ENCODE measurements at places on chromosomes 5 and 9.

DNA sequence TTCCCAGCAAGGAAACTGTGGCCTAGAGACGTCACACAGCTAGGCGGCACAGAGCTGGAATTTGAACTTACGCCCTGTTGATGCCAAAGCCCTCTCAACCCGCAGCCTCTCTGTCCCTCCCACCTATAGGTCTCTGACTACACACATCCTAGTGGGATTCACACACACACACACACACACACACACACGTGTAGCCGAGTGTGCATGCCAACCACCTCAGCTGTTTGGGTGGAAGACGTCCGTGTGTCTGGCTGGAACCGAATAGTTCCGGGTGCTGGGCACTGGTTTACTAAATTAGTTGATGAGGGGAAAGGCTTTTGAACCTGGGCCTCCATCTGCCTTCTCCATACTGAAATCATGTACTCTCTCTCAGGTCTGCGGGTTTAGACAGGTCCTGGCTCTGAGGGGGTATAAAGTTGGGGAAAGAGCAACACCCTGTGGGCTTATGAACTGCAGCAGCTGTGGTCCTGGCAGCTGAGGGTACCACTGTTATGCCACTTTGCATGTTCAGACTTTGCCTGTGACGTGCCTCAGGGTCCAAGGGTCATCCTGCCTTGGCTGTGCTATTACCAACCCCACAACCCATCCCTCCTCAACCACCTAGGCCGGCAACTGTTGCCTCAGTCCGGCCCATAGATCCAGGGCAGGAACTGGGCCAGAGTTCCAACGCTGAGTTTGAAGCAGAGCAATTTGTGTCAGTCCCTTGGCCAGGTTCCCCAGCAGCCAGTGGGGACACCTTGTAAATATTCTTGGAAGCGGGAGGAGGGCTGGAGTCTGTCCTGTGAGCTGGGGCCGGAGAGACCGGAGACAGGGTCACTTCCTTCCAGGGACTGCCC, 50.5 kb downstream of the PSD2 start:
- no peak for DNase-seq

DNA sequence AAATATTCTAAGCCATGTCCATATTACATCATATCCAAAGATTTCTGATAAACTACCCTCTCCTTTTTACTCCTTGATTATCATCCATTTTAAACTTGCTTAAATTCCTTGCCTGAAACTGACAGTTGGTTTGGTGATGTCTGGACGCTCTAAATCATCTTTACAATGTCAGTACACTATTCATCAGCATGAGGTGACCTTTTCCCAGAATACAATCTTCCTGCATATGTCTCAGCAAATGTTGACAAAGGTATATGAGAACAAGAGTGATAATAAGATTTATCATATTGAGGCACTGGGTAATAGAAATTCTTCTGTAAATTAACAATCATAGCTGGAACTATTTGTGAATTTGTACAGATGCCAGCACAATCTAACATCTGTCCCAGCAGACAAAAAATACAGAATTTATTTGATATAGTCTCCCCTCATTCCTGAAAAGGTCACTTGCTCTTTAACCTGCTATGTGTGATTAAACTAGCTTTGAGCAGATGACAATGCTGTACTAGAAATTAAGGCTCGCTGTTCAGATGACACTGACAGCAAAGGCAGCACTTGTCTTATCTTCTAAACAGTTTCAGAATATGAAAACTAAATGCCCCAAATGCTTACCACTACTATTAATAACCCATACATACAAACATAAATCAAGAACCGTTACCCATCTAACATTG, 32.2 kb downstream of the COX7C start:
- no peak for DNase-seq

GRCh38 chr5:10192309-10192708, 57.4 kb downstream of the ATPSCKMT start:
- no peak for DNase-seq

GRCh38 chr5:149448831-149449714, 70.0 kb upstream of the IL17B start:
- no peak for DNase-seq

- no peak for DNase-seq
Measured at GRCh38 chr5:124824637-124825158, 78.3 kb upstream of the ZNF608 start.

GRCh38 chr5:67896311-67896929, 319.1 kb upstream of the PIK3R1 start:
- no peak for DNase-seq

GRCh38 chr5:130549884-130550561, 615.0 kb downstream of the HINT1 start:
- no peak for DNase-seq

DNA sequence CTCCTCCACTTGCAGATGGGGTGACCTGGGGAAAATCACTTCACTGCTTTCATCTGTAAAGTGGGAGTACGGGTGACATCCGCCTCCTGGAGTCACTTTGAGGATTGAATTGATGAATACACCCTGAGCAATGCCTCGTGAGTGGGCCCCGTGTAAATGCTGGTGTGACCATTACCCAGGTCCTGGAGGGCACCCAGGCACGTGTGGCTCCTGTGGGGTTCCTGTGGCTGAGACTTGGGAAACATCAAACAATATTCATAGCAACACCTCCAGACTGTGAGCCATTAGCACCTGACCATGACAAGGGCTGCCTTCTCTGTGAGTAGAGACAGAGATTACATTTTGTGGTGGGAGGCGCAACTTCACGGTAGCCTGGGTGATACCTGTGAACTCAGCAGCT, 11.4 kb downstream of the MRPL36 start:
- DNase-seq = no peak

- DNase-seq = no peak
Measured at GRCh38 chr5:137836298-137836697, 31.4 kb upstream of the MYOT start.

- DNase-seq = no peak
Measured at GRCh38 chr5:145975001-145975360, 38.6 kb downstream of the SH3RF2 start.

DNA sequence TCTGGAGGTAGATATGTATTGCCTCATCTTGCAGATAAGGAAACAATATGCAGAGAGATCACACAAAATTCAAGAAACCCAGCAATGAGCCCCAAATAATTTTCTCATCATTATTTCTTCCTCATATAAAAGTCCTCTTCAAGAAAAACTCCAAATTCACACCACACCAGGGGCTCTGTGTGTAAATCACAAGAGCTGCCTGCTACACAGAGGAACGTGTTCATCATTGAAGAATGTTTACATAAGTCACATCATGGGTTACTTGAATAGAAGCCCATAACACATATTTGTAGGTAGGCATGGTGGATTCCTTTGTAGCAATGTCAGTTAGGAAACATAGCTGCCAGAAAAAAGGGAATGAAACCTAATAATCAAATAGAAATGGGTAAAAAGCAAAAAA, 308.1 kb upstream of the TLE4 start:
- DNase-seq = no peak

DNA sequence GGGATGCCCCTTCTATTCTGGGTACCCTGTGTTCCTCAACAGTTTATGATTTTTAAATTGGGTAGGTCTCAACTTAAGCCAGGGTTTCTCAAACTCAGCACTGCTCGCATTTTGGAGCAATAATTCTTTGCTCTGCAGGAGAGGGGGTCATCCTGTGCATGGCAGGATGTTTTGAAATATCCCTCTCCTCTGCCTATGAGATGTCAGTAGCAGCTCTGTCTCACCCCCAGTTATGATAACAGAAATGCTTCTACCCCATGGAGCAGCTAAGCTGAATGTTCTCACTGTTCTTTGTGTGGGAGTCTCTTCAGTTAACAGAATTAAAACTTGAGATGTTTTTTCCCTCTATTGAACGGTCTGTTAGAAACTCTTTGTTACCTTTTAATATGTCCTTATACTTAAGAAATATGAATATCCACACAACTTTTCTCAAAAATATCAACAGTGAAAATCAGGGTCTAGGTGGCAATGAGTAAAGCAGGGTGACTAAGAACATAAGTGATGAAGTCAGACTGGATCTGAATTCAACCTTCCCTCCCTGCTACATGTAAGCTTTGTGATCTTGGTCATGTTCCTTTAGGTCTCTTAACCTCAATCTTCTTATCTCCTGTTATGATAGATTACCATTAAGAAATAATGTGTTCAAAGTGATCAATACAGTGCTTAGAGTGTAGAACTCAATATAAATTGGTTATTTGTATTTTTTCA, 89.0 kb downstream of the CAMK4 start:
- no peak for DNase-seq

- no peak for DNase-seq
Measured at GRCh38 chr9:77616191-77616590, 31.9 kb downstream of the GNA14 start.

DNA sequence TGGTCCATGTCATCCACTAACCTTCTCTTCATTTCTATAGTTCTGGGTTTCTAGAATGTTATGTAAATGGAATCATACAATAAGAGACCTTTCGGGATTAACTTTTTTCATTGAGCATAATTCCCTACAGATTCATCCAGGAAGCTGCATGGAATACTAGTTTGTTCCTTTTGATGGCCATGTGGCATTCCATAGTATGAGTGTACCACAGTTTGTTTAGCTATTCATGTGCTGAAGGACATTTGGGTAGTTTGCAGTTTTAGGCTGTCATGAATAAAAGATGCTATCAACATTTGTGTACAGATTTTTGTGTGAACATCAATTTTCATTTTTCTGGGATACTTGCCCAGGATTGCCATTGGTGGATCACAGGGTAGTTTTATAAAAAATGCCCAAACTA, 6.8 kb upstream of the SPTLC1 start:
- no peak for DNase-seq

DNA sequence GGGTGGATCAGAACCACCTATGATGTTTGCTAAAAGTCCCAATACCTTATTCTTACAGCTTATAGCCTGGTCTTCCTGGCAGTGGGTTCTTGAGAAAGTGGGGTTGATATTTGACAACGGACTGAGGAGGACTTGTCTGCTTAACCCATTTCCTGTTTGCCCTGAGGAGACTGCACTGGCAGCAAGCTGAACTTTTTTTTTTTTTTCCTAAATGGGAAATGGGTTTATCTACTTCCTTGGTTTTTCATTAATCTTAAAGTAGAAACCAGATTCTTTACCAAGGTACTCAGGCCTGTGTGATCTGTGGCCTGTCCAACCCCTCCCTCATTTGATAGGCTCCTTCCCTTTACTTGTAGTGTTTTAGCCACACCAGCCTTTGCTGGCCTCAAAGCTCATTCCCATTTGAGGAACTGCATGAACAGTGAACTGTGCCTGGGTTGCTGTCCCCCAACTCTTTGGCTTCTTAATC, 47.1 kb downstream of the C9orf57 start:
- DNase-seq = no peak

DNA sequence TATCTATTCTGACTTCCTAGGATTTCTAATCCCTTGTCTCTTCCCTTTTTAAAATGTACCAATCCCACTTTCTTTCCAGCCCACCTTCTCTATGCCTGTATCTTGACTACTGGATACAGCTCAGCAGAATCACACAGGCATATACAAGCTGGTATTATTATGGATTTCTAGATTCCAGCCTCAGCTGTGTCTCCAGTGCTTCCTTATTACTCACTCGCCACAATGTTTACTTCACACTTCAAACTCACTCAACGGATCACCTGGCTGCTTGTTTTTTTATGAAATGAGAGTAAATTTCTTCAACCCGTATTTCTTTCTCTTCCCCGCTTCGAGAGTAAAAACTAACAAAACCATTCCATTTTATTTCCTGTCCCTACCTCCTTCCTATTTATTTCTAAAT, 38.8 kb downstream of the CWC27 start:
- no peak for DNase-seq

- DNase-seq = no peak
Measured at GRCh38 chr5:31193591-31194467, at the start of gene CDH6. CDH6 (plus strand) TSS chr5:31193686; CDS start chr5:31267474, 73,788 bp downstream.

DNA sequence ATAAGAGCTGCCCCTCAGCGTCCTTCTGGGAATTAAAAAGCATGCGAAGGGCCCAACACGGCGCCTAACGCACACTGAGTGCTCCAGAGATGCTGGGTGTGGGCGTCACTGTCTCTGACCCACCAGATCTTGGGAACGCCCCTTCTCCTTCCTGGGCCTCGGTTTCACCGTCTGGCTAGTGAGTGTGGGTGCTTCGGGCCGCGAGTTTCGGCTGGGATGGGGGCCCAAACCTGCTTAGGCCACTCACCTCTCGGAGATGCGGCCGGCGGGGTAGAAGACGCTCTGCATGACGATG, 3.7 kb downstream of the PIP5KL1 start:
- no peak for DNase-seq

DNA sequence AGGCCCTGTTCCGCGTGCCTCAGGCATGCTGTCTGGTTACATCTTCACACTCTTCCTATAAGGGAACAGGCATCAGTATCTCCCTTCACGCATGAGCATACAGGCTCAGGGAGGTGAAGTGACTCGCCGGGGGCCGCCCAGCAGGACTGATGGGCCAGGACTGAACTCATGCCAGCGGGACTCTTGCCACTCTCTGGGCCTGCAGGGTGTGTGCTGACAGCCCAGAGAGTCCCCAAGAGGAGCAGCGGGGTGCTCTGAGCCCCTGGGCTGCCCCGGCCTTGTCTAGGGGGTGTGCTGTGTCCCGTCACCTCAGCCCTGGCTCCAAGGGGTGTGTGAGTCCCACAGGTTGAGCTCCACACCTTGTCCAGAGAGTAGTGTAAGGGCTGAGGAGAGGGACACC, 9.9 kb downstream of the KCNT1 start:
- DNase-seq = no peak

DNA sequence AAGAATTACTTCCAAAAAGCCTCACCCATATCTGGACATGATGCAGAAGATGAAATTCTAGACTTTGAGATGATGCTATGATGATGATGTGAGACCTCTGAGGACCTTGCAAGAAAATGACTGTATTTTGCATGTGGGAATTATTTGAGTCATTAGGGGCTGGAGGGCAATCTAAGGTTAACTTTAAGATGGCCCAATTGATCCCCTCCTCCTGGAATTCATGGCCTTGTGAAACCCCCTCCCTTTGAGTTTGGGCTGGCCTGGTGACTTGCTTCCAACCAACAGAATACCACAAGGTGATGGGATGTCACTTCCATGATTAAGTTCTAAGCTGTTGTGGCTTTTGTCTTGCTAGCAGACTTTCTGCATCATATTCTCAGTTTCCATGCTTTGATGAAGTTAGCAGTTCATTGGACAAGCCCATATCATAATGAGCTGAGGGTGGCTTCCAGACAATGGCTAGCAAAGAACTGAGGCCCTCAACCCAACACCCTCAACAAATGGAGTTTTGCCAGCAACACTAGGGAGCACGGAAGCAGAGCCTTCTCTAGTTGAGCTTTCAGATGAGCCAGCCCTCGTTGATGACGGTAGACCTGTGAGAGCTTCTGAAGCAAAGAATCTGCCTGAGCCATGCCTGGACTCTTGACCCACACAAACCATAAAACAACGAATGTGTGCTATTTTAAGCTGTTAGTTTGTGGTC, 7.4 kb upstream of the AMACR start:
- DNase-seq = peak; percentile 5

Data from stimulated activated CD4-positive, alpha-beta T cell treated with anti-CD3 and anti-CD28 coated beads, Interleukin-4, amount 100 ng/mL, for 24 hours (primary cell).